PC-3 (cell line): ENCODE measurements at places on chromosomes 12 and 14.
A peak's percentile ranks its signal among the peaks of the same experiment; 100 is the strongest.

- no peak for DNase-seq
Observed at GRCh38 chr14:59819446-59820088, 51.0 kb downstream of the RTN1 start.

GRCh38 chr14:106346084-106346483 lies 819.7 kb downstream of the TMEM121 start:
- no peak for DNase-seq

- no peak for DNase-seq
Observed at GRCh38 chr12:117361347-117361751, at the start of gene NOS1. NOS1 (minus strand) TSS chr12:117361626; CDS start chr12:117331069, 30,557 bp downstream.

- DNase-seq, result no peak
Observed at GRCh38 chr12:98296462-98297079, 218.8 kb upstream of the TMPO start.

DNA sequence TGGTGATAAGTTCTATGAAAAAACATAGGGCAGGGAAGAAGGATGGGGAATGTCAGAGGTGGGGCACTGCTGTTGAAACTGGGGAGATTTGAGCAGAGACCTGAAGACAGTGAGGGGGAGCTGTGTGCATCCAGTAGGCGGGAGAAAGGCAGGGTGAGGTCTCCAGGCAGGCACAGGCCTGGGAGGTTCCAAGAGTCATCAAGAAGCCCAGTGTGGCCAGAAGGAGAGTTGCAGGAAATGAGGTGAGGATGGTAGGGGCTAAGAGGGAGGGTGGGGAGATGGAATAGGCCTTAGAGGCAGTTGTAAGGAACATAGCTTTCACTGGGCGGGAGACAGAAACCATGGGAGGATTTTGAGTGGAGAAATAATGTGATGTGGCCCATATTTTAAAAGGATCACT lies 341.8 kb downstream of the GLT1D1 start:
- DNase-seq, result no peak

GRCh38 chr12:12032851-12033797 lies 37.6 kb upstream of the BCL2L14 start:
- DNase-seq, result peak; percentile 87

- peak; percentile 69 for DNase-seq
Observed at GRCh38 chr14:76710056-76711010, 50.9 kb upstream of the VASH1 start.

DNA sequence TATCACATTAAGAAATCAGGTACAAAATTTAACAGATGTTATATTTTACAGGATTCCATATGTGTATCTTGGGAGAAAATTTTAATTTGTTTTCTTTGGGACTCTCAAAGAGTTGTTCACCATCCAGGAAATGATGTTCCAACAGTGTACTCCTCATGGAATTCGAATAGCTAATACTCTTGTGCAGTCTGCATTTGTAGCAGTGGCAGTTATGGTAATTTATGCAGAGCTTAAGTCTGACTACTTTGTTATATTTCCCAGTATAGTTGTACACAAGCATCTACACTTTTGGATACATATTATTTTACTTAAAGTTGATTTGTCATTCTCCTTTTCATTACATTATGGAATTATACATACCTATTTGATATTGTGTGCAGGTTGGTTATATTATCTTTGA lies 436.7 kb upstream of the FBXO33 start:
- DNase-seq, result no peak

GRCh38 chr12:10369557-10370415 lies 20.1 kb downstream of the KLRK1 start:
- DNase-seq, result no peak

DNA sequence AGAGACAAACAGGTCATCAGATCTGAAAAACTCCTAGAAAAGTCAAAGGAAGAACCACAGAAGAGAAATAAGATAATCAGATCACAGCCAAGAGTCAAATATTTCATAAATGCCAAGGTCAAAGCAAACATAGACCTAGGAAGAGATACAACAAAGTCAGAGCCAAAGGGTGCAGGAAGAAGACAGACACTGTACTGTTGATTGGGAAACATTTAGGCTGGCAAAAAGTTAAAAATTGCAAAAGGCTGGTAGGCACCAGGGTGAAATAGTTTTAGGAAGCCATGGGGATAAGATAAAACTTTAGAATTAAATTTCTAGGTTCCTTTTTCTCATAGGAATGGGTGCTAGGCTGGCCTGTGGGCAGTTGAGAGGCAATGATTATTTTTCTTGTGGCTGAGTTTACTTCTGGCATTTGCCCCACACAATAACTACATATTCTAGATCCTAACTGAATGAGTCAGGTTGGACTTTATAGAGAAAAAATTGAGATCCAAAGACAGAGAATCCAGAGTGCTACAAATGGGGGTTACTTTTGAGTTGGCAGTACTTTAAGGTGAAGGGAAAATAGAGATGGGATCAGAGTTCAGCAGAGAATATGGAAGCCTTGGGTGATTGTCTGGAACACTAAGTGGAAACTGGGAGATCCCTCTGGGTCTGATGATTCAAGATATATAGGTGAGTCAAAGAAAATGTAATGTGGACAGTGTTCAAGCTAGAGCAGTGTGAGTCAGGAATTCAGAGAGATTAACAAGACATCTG lies 215.5 kb downstream of the C12orf50 start:
- peak; percentile 64 for DNase-seq

DNA sequence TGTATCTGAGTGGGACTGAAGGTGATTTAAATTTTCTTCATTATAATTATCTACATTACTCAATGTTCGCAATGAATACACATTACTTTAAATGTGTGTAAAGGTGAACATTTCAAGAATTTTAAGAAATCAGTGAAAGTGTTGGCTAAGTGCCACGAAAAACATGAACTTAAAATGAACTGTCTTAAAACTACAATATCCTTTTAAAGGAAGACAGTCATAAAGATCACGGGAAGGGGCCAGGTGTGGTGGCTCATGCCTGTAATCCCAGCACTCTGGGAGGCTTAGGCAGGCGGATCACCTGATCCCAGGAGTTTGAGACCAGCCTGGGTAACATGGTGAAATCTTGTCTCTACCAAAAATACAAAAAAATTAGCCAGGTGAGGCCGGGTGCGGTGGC lies 11.2 kb downstream of the MOK start:
- DNase-seq, result peak; percentile 99

- no peak for DNase-seq
Observed at GRCh38 chr14:24960816-24961215, 89.1 kb downstream of the STXBP6 start.

GRCh38 chr14:96803958-96804357 lies 6.8 kb downstream of the VRK1 start:
- no peak for DNase-seq

GRCh38 chr12:54160769-54161480 lies 27.9 kb downstream of the SMUG1 start:
- DNase-seq, result no peak

GRCh38 chr14:74535756-74536325 lies 42.3 kb downstream of the ISCA2 start:
- no peak for DNase-seq
